GM23338 (cell line): ENCODE measurements at places on chromosomes 12 and 14. TPM values are rescaled to one million over a fixed set of nuclear protein-coding genes. Genes with fewer than 3 reads are reported as not detected.

DNA sequence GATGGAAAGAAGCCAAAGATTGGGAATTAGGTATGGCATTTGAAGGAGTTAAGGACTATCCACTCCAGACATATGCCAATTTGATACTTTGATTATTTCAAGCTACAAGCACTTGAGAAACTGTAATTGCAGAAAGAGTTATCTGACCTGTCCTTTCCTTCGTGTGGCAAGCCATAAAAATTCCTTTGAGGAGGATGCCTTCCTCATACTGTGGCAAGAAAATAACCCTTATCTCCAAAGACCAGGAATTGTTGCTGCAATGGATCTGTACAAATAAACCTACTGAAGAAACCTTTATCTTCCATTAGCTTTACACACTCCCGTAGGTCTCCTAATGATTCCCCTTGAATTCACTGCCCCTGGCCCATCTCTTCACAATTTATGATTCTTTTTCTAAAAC lies 165.1 kb upstream of the AMIGO2 start:
- no peak for DNase-seq

- no peak for DNase-seq
Measured at GRCh38 chr12:88300931-88301330, 158.8 kb downstream of the TMTC3 start.

- no peak for DNase-seq
Measured at GRCh38 chr14:47353186-47353585, 322.2 kb downstream of the MDGA2 start.

GRCh38 chr12:69440016-69440415 lies 30.2 kb upstream of the FRS2 start:
- no peak for DNase-seq

The BAZ2A gene
- 111 and 130 TPM in 2 replicates for polyA plus RNA-seq

The DPPA3 gene
- polyA plus RNA-seq = 5.0 and 5.4 TPM in 2 replicates

The PRB2 gene
- not detected in 2 replicates for polyA plus RNA-seq
